Neural progenitor cell (in vitro differentiated cells): ENCODE measurements at places on chromosomes 13 and 19. TPM values are rescaled to one million over a fixed set of nuclear protein-coding genes. Genes with fewer than 3 reads are reported as not detected.

SARS2 gene
- 45.8 and 63.6 TPM in 2 replicates for total RNA-seq

- no peak for DNase-seq
Observed at GRCh38 chr13:90261343-90261742, 1086.1 kb upstream of the MIR17HG start.

DNA sequence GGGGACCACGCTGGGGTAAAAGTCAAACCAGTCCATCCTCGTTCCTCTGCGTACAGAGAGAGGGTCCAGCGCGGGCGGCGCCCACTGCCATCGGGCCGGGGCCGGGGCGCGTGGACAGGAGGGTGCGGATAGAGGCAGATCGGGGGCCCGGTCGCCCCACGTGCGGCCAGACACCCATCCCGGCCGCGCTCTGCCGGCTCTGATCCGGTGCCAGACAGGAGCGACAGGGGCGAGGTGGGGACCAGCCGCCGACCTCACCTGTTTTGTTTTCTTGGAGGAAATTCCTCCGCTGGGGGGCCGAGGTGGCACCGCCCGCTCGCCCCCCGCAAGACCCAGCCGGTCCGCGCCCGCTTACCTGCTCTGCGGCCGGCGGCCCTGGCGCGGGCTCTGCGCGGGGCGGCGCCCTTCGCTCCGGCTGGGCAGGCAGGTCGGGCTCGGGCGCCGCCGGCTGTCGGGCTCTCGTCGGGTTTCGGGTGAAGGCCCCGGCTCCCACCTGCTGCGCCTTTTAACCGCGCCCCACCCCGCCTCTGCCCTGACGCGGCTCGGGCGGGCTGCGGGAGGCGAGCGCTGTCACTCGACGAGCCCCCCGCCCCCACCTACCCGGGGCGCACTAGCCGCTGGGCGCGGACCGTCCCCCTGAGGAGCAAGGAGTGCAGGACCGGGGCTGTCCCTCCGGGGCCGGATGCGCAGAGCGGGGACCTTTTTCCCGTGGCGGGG, at the start of gene GJB6:
Gene GJB6 (minus strand): TSS at position 481 of the 717 bp plus-strand sequence. CDS start 8,839 bp downstream, outside the sequence.
- peak; percentile 82 for DNase-seq

- no peak for DNase-seq
Observed at GRCh38 chr19:54480051-54480450, 7.0 kb upstream of the CDC42EP5 start.

GRCh38 chr13:47890146-47890814, 110.8 kb downstream of the SUCLA2 start:
- no peak for DNase-seq

GRCh38 chr19:41889896-41890295, 6.9 kb downstream of the ARHGEF1 start:
- no peak for DNase-seq
